Neural crest cell (in vitro differentiated cells): ENCODE measurements at places on chromosomes 4 and X.

DNA sequence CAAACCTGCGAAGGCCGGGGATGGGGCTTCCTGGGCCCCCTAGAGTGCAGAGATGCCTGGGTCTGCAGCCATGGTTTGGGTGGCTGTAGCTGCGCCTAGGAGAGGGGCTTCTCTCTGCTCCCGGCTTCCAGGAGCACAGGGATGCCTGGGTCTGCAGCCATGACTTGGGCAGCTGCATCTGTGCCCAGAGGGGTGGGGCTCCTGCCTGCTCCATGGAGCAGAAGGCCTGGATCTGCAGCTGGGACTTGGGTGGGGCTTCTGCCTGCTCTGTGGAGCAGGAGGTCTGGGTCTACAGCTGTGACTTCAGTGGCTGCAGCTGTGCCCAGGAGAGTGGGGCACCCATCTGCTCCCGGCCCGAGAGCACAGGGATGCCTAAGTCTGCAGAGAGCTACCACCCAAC lies 20.8 kb downstream of the SPON2 start:
- no peak for DNase-seq

DNA sequence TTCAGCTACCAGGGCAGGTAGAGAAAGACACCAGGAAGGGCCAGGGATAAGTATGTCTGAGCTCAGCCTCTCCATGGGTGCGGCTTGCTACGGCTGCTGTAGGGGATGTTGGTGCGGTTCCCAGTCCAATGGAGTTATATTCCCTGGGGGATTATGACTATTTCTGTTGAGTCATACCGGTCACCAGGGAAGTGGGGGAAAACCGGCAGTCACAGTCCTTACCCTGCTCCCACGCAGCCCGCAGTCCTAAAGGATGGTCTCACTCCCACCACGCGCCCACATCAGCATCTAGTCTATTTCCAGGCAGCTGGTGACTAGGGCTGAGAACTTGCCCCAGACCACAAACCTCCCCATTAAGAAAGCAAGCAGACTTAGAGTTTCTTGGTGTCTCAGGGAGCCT lies 191.6 kb downstream of the VEGFC start:
- DNase-seq, result no peak

DNA sequence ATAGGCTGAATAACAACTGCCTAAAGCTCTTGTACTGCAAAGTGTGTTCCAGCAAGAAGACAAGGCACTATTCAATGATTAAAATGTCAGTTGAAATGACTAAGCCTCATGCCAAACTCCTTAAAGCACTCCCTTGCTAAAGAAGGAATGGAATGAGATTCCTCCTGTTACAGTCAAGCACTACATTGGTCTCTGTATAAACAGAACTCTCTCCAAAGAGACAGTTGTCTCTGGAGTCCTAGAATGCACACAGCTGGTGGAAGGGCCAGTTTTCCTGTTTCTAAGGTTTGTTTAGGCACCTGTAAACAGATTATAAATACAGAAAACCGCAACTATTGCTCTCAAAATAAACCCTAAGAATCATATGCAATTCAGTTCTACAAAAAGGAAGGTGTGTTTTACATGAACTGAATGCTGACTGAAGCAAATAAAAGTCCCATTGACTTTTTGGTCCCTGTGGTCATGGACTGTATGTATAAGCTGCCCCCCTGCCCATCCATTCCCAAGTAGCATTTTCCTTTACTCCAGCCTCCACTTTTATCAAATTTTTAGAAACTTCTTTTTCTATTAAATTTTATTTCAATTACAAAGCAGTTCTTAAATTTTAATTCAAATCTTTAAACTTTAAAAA lies 47.0 kb downstream of the FAT1 start:
- no peak for DNase-seq

- no peak for DNase-seq
Measured at GRCh38 chrX:124488412-124489161, 142.2 kb downstream of the SH2D1A start.

GRCh38 chr4:163484906-163485305 lies 9.6 kb upstream of the TMA16 start:
- peak; percentile 66 for DNase-seq

- no peak for DNase-seq
Measured at GRCh38 chr4:102696758-102697157, 64.0 kb downstream of the MANBA start.

DNA sequence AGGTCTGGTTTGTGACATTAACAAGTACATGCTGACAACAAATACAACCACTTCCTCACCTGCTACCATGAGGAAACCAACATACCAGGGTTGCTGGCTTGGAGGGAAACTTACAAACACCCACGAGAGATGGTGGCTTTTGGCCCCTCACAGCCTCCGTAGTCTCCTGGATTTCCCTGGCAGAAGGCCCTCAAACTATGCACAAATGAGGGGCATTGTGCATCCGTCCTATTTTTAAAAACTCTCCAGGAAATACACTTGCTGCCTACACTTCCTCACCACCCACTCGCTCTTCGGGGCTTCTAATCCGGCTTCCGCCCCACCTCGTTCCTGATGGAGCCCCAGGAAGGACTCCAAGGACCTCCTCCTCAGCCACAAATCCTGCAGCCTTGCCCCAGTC lies 355.0 kb upstream of the GATB start:
- DNase-seq, result no peak

DNA sequence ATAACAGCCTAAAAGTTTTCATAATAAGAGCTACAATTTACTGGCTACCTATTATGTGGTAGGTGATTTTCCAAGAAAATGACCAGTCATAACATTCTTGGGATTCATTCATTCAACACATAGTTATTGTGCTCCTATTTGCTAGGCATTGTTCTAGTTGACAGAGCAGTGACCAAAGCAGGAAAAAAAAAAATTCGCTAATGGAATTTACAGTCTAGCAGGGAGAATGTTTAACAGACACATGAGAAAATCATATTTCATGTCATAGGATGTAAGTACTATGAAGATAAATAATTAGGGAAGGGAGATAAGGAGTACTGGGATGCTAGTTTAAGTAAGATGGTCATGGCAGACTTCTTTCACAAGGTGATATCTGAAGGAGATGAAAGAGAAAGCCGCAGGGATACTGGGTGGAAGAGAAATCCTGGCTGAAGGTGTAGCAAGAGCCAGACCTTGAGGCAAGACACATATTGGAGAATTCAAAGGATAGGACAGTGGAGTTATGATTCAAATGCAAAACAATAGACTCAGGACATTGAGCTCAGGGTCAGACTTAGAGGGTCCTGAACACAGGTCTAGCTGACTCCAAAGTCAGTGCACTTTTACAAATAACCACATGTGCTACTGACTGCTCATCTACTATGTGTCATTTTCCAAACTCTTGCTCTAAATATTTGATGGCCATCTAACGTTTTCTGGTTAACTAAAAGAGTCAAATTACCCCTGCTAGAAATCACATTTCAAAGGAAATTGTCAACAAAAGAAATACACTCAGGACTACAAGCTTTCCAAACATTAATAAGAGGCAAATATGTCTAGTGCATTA lies 20.4 kb downstream of the SPCS3 start:
- no peak for DNase-seq

DNA sequence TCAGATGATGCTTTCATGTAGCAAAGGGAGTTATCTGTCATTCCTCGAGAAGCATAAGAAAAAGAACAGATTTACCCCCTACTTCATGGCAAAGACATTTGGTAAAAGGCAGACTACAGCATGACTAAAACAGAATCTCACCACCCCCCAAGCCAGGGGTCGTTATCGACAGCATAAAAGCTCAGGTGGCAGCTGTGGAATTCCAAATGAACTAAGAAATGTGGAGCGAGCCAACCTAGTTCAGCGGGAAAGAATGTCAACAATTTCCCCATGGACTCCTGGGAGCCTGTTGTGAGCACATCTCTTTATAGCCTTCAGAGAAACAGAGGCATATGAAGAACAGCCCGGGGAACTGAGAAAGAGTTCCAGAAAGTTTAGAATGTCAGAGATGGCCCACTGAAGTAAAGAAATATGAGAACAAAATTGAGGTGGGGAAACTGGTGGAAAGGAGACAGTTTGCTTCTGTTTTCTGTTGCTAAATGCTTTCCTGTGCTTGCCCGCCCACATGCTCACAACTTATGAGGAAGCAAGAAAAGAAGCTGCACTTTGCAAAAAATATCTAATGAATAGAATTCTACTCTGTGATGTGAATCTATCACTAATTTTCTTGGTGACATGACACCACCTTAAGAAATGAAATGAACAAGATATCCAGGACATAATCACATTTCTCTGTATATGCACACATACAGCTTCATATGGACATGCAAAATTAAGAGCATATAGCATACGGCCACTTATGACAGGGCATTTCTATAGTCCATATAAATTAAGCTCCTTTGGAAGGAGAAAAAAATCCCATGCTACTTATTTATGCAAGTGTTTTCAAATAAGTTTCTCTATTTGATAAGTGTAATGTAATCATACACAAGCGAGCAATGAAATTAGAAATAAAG lies 135.3 kb upstream of the MID1 start:
- DNase-seq, result no peak
